GM12891 (cell line): ENCODE measurements at places on chromosomes 5 and 9.

DNA sequence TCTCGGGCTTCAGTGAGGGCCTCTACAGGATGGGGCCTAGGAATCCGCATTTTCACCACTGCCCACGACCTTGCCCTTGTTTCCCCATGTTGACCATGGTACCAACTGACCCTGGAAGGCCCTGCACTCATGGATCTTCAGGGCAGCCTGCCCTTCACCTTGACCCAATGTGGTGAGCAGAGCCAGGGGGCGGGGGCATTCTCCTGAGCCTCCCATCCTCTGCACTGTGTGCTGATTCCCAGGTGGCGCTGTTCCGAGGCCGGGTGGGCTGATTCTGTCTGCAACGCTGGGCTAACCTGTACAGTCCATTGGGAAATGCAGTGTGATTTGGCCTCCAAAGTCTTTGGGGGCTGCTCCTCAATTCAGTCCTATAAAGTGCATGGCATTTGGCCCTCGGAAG lies 68.7 kb downstream of the SHB start:
- no peak for DNase-seq

DNA sequence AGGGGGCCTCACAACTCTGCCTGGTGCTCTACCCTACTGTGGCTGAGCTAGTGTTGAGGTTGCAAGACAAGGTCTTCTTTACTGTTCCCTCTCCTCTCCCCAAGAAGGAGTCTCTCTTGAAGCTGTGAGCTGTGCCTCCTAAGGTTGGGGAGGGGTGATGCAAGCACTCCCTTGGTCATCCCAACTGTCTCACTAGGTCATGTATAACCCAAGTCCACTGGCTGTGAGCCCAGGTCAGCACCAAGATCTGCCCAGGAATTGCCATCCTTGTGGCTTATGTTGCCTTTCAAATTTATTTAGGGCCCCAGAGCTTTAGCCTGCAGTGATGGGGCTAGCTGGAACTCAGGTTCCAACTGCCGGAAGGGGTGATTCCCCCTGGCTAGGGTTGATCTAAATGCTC lies 10.3 kb upstream of the YTHDC2 start:
- no peak for DNase-seq

- peak; percentile 5 for DNase-seq
Observed at GRCh38 chr9:123834889-123835562, 94.9 kb downstream of the DENND1A start.

DNA sequence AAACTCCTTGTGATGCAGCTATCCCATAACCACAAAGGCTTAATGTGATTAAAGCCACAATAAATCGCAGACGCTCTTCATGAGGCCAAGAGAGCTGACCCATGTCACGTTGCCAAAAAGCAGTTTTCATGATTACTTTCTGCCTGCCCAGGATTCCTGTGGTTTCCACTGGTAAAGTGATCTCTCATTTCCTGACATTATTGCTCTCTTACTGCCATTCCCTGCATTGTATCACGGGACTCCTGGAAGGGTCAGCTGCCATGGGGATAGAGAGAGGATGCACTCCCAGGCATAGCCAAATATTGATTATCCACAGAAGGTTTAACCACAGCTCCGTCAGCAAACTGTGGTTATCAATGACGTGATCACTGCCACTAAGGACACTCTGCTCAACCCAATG lies 103.8 kb upstream of the SLC1A3 start:
- no peak for DNase-seq

DNA sequence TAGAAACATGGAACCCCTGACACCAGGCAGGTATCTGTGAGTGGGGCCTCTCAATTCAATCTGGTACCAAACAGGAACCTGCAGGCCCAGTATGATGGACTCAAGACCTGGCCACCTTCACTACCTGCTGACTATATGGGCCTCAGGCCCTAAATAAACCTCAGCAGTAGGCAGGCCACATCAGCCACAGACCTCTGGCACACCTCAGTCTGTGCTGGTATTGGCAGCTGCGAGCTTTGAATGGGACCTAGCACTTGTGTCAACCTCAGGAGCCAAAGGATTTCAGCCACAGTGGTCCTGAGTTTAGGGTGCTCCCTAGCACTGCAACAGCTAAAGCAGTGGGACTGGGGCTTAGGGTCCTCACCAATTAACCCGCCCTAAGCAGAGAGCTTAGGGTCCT lies 325.5 kb downstream of the ZNF608 start:
- no peak for DNase-seq

GRCh38 chr9:70484232-70485130 lies 70.0 kb upstream of the KLF9 start:
- peak; percentile 23 for DNase-seq

DNA sequence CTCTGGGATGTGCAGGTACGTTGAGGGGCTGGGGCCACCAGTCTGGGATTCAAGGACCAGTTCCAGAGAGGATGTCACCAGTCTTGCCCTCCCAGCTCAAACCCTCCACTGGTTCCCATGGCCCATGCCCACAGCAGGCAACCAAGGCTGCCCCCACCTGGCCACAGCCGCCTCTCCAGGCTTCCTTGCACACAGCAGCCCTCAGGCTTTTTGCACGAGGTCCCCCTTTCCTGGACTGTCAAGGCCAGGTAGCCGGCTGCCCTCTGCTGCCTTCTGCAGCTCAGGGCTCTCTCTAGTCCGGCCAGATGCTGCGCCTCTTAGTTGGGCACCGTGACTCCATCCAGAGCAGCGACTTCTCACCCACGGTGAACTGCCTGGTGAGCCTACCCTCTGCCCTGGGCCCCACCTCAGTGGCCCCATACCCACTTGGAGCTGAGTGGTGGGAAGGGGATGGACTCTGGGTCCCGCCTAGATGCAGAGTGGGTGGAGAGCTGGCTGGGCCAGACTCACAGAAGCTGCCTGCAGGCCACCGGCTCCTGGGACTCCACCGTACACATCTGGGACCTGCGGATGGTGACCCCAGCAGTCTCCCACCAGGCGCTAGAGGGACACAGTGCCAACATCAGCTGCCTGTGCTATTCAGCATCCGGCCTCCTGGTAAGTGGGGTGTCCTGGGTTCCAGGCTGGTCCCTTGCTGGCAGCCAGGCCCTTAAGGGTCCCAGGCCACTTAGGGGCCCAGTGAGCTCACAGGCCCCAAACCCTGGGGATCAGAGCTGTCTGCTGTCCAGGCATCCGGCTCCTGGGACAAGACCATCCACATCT lies 2.9 kb downstream of the WDR38 start:
- no peak for DNase-seq

GRCh38 chr9:129080298-129080600 lies 662 bp upstream of the DOLPP1 start:
- DNase-seq, result no peak

DNA sequence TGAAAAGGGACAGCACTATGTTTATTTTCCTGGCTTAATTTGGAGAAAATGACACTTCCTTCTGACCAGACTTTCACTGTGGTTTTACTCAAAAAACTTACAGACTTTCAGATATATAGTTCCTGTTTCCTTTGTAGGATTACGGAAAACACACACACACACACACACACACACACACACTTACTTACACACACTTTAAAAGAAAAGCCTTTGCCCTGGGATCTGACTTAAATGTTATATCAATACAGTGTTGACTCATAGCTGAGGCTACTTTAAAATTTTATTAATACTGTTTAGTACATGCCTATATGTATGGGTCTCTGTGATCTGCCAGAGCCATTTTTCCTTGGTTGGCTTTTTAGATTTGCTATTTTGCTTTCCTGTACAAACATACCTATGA lies 758.3 kb downstream of the DNAH5 start:
- no peak for DNase-seq

DNA sequence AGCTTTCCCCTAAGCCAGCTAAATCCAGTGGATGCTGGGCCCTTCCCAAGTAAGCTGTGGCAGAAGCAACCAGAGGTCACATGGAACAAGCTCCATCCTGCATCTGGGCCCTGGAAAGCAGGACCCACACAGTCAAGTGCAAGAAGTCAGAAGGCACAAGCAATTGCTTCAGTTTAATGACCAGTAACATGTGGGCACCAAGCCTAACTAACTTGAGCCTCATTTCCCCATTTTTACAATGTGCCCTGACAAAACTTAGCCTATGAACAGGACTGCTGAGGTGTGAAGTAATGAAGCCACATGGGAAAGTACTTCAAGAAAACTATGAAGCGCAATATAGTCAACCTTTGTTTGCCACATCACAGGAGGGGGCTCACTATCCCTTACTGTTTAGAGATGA lies 90.5 kb downstream of the TLE1 start:
- no peak for DNase-seq

DNA sequence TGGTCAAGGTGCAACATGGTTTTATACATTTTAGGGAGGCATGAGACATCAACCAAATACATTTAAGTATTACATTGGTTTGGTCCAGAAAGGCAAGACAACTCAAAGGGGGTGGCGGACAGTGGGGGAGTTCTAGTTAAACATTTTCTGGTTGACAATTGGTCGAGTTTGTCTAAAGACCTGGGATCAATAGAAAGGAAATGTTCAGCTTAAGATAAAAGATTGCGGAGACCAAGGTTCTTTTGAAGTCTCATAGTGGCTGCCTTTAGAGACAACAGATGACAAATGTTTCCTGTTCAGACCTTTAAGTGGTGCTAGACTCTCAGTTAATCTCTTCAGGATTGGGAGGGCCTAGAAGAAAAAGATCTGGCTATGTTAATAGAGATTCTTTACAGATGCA lies 47.7 kb upstream of the TTC39B start:
- DNase-seq, result no peak

GRCh38 chr9:111195766-111196165 lies 134.3 kb downstream of the OR2K2 start:
- DNase-seq, result no peak

- DNase-seq, result peak; percentile 48
Observed at GRCh38 chr5:172293054-172293744, 9.6 kb upstream of the UBTD2 start.

GRCh38 chr9:32525709-32526030 lies 326 bp downstream of the RIGI start:
- no peak for DNase-seq

DNA sequence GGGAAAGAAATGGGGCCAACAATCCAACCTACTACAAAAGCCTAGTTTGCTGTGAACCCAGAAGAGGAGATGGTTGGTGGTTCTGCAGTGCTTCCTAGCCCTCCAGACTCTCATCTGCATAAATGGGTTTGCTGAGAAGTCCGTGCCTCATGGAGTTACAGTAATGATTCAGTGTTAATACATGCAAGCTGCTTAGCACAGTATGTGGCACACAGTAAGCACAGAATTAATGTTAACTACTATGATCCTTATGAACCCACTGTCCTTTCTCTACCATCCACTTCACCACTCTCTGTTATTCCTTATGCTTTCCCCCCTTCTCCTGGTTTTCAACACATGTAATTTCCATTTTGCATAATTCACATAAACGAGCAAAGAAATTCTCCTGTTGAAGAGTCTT lies 100.0 kb downstream of the ACTBL2 start:
- DNase-seq, result no peak

DNA sequence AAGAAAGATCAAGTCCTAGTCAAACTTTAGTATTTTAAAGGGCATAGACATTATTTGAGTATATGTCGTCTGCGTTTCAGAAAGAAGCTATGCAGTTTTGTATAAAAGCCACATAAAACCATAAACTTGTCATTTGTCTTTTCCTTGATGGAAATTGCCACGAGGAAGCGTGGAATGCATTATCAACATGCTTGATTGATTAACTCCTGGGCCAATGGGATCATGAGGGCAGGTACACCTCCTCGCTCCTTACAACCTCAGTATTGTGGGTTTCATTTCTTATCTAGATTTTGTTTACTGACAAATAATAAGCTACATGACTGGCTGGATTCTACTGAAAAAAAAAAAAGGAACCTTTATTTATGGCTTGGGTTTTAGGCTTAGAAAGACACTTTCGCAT lies 122.5 kb upstream of the RFX3 start:
- DNase-seq, result no peak

- DNase-seq, result no peak
Observed at GRCh38 chr9:5684101-5684500, 55.2 kb downstream of the RIC1 start.

DNA sequence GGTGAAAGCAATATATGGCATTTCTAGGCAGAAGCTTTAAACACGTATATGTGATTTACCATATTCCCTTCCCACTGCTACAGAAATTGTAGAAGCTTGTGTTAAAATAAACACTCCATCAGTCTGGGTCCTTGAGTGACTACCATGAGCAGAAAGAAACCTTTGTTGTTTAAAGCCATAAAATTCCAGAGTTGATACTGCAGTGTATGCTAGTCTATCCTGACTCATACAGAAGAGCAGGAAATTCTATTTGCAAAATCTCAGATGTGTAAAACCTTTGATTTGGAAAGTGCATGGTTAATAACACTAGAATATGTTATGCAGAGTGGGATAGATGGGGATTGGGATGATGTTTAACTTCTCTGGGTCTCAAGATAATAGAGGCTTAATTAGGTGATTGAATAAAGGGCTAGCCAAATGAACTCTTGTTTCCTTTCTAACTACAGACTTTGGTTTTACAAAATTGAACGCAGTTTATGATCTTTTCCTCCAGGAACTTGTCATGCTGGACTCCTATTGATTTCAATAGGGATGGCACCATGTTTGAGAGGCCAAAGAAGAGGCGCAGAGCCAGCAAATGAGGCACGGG lies 282.7 kb upstream of the VLDLR start:
- DNase-seq, result no peak

DNA sequence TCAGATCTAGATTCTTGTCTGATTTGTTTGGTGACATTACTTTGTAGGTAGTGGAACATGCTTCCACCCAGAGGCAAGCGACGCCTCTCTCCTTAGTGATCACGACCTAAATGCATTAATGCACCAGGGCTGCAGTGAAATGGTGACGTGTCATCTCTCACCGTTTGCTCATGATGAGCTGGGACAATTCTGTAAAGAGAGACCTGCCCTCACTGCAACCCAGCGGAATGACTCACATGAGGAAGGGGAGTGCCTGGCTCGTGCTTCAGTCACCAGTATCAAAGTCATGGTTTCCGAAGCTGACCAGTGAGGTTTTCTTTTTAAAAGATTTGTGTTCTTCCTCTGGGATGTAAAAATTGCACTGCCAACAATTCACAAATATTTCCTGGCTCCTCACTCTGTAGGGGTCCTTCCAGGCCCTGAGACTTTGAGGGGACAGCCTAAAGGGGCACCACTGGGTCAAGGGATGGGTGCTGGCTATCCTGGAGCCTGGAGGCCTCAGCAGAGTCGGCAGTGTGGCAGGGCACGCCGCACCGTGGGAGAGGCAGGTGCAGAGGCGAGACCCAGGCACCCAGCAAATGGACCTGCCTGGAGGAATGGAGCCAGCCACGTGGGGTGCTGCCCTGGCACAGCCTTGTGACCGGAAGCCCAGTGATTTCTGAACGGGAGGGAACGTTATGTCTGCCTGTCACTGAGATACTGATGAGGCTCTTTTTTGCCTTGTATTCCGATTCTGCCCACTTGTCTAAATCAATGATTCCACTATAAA lies 17.3 kb downstream of the QSOX2 start:
- no peak for DNase-seq

GRCh38 chr5:174145821-174146220 lies 100.3 kb downstream of the NSG2 start:
- no peak for DNase-seq
